ENCODE measurements at places on chromosomes 6 and 20. TPM values are rescaled to one million over a fixed set of nuclear protein-coding genes. Genes with fewer than 3 reads are reported as not detected.

The SNTA1 gene
- 47.0 TPM for total RNA-seq

The CTAGE9 gene
- not detected for total RNA-seq

The GSTA3 gene
- not detected for total RNA-seq

The KHDC1 gene
- total RNA-seq = 8.1 TPM

The NINL gene
- total RNA-seq = 16.3 TPM

The TRDN gene
- total RNA-seq = not detected

The ADGRF1 gene
- not detected for total RNA-seq

The VGLL2 gene
- not detected for total RNA-seq

The IL20RA gene
- total RNA-seq = 0.33 TPM

The TRIM31 gene
- not detected for total RNA-seq

The RTEL1 gene
- 12.2 TPM for total RNA-seq

The TNFRSF6B gene
- total RNA-seq = 66.5 TPM

The FAM83D gene
- total RNA-seq = 27.2 TPM

The TTI1 gene
- total RNA-seq = 21.5 TPM

The PPP1R16B gene
- total RNA-seq = under 0.01 TPM

The ASCC3 gene
- total RNA-seq = 87.8 TPM

The MMUT gene
- 28.7 TPM for total RNA-seq

The ASF1A gene
- total RNA-seq = 12.1 TPM

The FAM229B gene
- 14.4 TPM for total RNA-seq

The ZC3H12D gene
- 0.15 TPM for total RNA-seq

The MAVS gene
- total RNA-seq = 31.3 TPM

The BPIFB1 gene
- total RNA-seq = not detected

The ELOVL4 gene
- total RNA-seq = 8.7 TPM

The TP53INP2 gene
- 4.5 TPM for total RNA-seq

The CGA gene
- total RNA-seq = not detected

The LPA gene
- not detected for total RNA-seq

The TRIM26 gene
- total RNA-seq = 30.8 TPM

The ARFGEF3 gene
- total RNA-seq = 0.44 TPM

The ZNF334 gene
- 1.6 TPM for total RNA-seq

The CAPN11 gene
- total RNA-seq = 0.15 TPM

The LY86 gene
- not detected for total RNA-seq

The LIN28B gene
- total RNA-seq = not detected

The TAP2 gene
- total RNA-seq = 29.1 TPM

The APOBEC2 gene
- total RNA-seq = not detected

The C20orf202 gene
- under 0.01 TPM for total RNA-seq

The ZNF337 gene
- total RNA-seq = 25.5 TPM

The CEP85L gene
- total RNA-seq = 22.2 TPM

The ILRUN gene
- total RNA-seq = 46.3 TPM

The TRIM15 gene
- not detected for total RNA-seq

The JPH2 gene
- total RNA-seq = 0.50 TPM
